Dermis microvascular lymphatic vessel endothelial cell (primary cell): ENCODE measurements at places on chromosomes 7 and 10. TPM values are rescaled to one million over a fixed set of nuclear protein-coding genes. Genes with fewer than 3 reads are reported as not detected.

The HIPK2 gene
- total RNA-seq = 5.9 and 11.1 TPM in 2 replicates

DNA sequence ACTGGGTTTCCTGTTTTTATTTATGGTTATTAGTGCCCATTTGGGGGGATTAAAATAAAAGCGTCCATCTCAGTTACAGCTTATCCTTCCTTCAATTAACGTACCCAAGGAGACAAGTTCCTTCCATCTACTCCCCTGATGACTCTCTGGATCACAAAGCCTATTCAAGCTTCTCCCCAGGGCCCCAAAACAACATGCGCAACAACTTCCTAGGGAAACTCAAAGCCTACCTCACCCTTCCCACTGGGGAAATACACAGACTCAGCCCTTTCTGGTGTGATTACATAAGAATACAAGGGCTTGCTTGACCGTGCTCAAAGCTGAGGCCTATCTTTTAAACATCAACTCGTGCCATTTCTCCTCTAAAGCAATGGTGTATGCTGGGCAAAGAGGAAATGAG, 112.4 kb downstream of the CDK6 start:
- DNase-seq = peak; percentile 41

DNA sequence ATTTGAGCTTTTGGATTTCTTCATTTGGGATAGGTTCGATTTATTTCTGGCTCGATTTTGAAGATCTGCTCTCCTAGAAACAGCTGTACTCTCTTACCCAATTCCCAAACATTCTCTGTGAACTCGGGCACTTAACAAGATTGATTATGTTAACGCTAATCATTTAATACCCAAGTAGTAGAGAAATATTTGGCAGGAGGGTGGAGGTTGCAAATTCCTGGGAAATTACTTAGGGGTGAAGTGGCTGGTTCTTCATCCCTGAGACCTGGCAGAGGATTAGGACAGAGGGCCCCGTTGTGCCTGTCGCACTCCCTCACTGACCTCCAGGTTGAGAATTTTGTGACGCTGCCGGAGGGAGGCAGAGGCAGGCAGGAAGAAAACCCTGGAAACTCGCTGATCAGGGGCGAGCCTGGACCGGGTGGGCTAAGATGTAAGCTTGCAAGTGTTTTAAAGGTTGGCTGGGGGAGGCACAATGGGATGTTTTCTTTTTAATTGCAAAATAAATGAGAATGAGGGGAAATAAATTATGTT, 182.6 kb downstream of the TCF7L2 start:
- DNase-seq = no peak

The PITRM1 gene
- 60.7 and 62.8 TPM in 2 replicates for total RNA-seq

DNA sequence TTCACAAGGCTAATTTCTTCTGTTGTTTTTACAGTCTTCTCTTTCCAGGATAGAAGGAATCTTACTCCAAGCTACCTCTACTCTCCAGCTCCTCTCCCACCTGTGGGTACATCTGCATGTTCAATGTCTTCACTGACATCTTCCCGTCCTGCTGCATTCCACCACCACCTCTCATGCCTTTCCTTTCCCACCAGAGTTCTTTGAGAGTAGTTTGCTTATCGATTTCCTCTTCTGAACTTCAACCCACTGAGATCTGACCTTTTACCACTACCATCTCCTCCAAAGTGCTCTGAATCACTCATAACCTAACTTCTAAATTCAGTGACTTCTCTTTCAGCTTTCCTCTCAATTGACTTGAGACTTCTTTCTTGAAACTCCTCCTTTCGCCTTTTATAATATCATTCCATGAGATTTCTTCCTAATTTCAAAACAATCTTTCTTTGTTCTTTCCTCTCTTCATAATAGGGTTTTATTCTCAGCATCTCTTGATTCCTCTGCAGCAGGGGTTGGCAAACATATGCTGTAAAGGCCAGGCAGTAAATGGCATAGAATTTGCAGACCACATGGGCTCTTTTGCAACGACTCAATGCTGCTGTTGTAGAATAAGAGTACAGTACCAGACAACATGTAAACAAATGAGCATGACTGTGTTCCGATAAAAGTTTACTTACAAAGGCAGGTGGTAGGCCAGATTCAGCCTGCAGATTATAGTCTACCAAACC, 22.1 kb downstream of the ACSL5 start:
- no peak for DNase-seq

GRCh38 chr7:64266341-64266919, 38.2 kb downstream of the ZNF679 start:
- no peak for DNase-seq

The GNAT3 gene
- total RNA-seq = not detected in 2 replicates

GRCh38 chr10:95122736-95123135, 53.4 kb upstream of the CYP2C8 start:
- no peak for DNase-seq

DNA sequence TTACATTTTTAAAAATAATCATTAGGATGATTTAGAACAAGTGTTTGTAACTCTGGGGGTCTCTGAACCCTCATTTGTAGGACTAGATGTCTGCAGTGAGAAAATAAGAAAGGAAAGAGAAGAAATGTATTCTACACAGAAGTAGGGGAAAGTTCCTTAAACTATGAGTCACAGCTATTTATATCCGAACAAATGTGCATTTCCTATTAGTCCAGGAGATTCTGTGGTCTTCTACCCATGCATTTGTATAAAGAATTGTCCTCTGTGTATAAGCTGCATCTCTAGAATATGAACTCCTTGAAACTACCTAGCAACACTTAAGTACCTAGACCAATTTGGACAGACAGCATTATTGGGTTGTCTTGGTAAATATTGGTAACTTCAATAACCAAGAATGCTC, 15.9 kb upstream of the CD36 start:
- DNase-seq = no peak

GRCh38 chr7:46812101-46812675, 769.7 kb downstream of the TNS3 start:
- no peak for DNase-seq

DNA sequence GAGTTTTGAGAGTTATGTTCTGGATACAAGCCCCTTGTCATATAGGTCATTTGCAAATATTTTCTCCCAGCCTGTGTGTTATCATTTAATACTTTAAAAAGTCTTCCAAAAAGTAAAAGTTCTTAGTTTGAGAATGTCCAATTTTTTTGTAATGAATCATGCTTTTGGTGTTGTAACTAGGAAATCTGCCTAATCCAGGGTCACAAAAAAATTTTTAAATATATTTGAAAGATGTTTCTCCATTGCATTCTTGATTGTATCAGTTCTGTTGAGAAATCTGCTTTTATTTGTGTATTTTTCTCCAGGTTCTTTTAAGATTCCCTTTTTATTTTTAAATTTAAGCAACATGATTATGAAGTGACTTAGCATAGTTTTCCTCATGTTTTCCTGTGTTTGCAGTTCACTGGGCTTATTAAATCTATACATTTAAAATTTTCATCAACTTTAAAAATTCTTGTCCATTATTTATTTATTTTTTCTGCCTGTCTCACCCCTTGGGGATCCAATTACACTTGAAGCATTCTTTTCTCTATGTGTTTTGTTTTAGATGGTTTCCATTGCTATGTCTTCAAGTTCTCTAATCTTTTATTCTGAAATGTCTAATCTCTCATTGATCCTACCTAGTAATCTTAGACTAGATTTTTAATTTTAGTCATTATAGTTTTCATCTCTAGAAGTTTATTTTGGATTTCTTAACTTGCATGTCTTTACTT, 47.0 kb downstream of the CCDC71L start:
- DNase-seq = no peak
